ENCODE measurements at places on chromosomes 7 and 10.

DNA sequence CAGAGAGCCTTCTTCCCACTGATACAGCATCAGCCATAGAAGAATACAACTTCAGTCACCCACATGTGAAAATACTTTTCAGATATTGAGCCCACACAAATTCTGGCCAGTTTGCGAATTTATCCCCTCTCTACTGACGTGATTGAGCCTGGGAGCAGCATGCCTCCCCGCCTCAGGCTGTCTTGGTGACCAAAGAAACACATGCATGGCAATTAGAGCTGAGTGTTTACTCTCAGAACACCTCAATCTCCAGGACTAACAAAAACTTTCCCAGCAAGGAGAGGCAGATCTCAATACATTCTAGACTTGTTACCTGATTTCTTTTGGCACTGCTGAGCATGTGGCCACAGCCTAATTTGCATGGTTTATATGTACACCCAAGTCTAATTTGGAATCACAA, 122.5 kb downstream of the TMEM26 start:
- no peak for DNase-seq

GRCh38 chr10:119525116-119525515, 17.4 kb downstream of the RGS10 start:
- no peak for DNase-seq

- DNase-seq = no peak
These were observed 80.7 kb downstream of the UBE2H start for GRCh38 chr7:129872054-129872453.

GRCh38 chr7:95298091-95298490, 26.2 kb downstream of the PON1 start:
- DNase-seq = no peak

- DNase-seq = no peak
These were observed 13.0 kb downstream of the LHPP start for GRCh38 chr10:124474514-124475070.

- DNase-seq = no peak
These were observed 87.8 kb downstream of the NRCAM start for GRCh38 chr7:108368466-108368865.

DNA sequence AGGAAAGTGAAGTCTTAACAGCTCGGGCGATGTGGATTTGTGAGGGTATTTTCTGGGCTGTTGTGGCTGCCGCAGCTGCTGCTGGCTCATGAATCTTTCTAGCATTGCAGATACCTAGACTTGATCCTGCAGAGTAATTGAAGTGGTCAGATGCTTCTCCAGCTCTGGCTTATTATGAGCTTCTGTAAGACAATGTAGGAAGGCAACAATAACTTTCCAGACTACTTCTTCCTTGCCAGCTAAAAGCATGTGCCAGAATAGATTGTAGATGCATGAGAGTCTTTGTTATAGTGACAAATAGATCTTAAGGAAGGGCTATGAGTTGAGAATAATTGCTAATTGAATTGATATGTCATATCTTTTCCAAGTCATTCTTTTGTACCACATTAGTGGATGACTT, 461.4 kb upstream of the POT1 start:
- no peak for DNase-seq

DNA sequence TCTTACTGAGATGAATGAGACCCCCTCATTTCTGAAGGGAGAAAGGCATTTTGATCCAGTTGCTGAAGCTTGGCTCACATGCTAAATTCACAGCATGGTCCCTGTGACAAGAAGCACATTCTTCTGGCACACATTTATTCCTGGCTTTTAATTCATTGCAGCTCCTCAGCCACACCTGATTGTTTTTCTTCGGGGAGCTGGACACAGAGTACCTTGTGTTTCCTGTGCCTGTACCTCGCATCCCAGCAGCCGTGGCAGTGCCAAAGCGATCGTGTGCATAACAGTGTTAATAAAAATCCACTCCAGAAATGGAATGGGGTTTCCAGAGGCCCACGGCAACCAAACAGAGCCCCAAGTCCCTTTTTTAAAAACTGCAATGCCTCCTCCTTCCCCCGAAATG, 615.3 kb upstream of the MGMT start:
- DNase-seq = no peak

DNA sequence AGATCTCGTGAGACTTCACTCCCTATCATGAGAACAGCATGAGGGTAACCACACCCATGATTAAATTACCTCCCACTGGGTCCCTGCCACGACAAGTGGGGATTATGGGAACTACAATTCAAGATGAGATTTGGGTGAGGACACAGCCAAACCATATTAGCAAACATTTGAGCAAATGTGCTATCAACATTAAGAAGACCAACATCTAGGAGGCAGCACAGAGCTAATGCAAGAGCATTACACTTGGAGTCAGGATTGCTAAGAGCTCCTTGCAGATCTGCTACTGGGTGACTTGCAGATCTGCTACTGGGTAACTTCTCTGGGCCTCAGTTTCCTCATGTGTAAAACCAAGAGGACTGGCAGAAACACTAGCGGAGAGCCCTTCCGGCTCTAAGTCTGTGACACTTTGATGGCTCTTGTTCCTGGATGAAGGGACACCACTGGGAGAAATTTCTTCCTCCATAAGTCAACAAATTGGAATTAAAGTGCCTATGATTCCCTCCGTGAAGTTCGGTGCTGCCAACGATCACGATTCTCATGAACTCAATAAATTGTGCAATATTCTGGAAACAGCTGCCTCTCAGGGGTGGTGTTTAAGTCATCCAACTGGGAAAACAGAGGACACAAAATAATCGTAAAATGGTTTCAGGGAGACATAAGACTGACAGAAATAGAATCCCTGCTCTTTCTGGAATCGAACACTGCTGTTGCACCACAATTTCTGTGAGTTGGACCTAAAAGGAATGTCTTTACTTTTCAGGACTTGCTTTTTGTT, 115.8 kb upstream of the ITGB1 start:
- DNase-seq = no peak

- DNase-seq = no peak
These were observed 60.8 kb upstream of the CC2D2B start for GRCh38 chr10:95847007-95847406.

DNA sequence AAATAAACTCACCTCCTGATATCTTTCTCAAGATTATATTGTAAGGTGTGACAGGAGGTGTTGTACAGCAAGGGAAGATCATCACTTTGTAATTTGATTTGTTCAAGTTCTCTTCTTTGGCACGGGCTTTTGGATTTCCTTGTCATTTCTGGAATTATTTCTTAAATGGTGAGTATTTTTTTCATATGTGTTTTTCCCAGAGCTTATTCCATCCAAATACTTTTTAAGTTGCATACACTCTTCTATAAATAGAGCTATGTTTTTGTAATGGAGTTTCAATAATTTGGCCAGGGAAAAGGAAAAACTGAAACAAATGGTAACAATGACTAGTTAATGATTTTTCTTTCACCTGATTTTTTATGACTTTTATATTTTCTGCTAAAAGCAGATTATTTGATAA, 92.5 kb downstream of the CFAP58 start:
- DNase-seq = no peak

- DNase-seq = peak; percentile 31
These were observed 145.8 kb downstream of the FRMD4A start for GRCh38 chr10:14184841-14185315.

Data from stimulated activated CD4-positive, alpha-beta T cell treated with anti-CD3 and anti-CD28 coated beads, TNF-alpha, amount 100 ng/mL, for 48 hours (primary cell).